Activated naive CD4-positive, alpha-beta T cell treated with anti-CD3 and anti-CD28 coated beads, Interleukin-2, amount 50 U/mL, for 72 hours (primary cell): ENCODE measurements at places on chromosomes 2 and 18. TPM values are rescaled to one million over a fixed set of nuclear protein-coding genes. Genes with fewer than 3 reads are reported as not detected.

DSG4 gene
- not detected for total RNA-seq

PLA2R1 gene
- total RNA-seq: not detected

UGT1A5 gene
- not detected for total RNA-seq

KCNS3 gene
- not detected for total RNA-seq

ANKRD30B gene
- total RNA-seq: not detected

PARD6G gene
- not detected for total RNA-seq
